ENCODE measurements at places on chromosomes 5 and 9.

GRCh38 chr9:98192503-98193335 lies at the start of gene CORO2A:
Gene CORO2A, minus strand, starts transcription at chr9:98192637. Its CDS starts 34,977 bp downstream, at chr9:98157660.
- peak; percentile 62 for DNase-seq

DNA sequence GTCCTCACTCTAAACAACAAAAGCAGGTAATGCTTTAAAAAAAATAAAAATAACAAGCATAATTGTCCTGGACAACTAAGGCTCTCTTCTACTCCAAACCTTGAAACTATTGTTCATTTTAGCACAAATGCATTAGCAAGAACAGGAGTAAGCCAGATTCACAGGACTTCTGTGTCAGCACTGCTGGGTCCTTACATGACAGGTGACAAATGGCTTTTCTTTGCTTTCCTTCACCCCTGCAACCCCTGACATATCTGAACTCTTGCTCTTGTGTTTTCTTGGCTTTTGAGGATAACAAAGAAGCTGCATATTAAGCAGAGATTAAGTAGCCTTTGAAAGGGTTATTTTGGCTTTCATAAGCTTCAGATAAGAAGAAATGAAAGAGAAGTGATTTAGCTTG lies 71.1 kb downstream of the ZNF474 start:
- no peak for DNase-seq

DNA sequence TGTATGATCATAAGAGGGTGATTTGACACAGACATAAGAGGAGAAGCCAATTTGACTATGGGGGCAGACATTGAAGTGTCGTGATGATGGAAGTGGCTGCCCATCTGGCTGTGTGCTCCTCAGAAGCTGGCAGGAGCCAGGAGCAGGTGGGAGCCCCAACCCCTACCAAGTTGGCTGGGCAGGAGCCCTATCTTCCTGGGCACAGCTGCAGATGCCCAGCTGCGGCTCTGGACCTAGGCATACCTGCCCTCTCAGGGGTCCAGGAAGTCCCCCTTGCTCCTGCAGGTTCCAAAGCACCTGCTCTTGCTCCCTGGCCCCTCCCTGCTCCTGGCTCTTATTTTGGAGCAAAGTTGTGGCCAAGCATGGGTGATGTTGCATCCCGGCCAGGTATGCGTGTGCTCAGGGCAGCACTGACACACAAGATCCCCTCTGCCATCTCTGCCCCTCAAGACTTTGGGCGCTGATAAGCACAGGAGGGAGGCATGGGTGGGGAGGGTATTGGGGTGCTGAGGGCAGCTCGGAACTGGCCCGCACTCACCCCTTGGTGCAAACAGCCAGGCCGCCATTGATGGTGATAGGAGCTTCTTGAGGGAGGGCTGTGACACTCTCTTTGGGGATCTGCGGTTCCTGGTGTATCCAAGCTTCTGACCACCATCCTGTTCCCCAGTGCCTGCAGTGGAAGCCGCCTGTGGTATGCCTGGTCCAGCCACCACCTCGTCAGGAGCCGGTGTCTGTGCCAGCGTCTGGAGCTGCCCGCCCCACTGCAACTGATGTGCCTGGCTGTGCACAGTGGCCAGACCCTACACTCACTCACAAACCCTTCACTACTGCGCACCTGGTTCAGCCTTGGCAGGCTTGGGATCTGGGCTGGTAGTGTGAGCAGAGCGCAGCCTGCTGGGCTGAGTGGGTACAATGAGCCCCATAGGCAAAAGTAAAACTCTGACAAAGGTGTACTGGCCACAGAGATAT lies 230.9 kb downstream of the CDH9 start:
- no peak for DNase-seq

GRCh38 chr9:127918183-127919107 lies 1.6 kb upstream of the ST6GALNAC4 start:
- no peak for DNase-seq

- DNase-seq = no peak
These were observed 60.4 kb downstream of the GHR start for GRCh38 chr5:42483472-42484154.

DNA sequence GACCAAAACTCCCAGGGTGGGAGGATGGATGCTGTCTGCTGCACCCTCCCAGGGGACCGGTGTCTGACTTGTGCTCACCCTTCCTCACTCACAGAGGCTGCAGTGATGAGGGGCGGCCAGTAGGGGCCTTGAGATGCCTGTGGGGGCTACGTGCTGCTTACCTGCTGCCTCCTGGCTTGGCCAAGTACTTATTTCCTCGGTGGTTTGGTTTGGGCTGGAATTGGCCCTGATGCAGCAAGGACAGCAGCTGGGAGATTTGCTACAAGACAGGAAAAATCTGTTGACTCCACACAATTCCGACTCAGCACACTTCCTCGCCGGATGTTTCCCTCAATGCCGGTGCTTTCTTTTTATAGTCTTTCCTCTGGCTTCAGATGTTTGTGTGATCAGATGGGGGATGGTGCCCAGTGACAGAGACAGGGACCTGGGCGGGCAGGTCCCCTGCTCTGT lies 6.6 kb downstream of the PCDH12 start:
- DNase-seq = no peak

DNA sequence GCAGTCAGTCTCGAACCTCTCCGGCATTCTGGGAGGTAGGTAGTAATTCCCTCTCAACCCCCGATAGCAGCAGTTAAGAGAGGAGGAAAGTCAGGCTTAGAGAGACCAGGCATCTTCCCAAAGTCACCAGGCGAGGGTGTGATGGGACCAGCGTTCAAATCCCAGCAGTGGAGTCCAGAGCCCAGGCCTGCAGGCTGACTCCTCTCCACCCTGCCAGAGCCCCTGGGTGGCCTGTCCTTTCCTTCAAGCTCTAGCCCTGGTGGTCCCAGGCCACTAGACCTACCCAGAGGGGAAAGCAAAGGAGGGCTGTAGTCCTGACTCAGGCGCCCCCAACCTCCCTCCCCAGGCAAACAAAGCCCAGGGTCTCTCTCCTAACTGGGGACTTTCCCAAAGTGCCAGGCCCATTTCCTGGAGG lies 4.2 kb upstream of the NR5A1 start:
- no peak for DNase-seq

GRCh38 chr5:83474161-83474796 lies 2.7 kb downstream of the VCAN start:
- no peak for DNase-seq

DNA sequence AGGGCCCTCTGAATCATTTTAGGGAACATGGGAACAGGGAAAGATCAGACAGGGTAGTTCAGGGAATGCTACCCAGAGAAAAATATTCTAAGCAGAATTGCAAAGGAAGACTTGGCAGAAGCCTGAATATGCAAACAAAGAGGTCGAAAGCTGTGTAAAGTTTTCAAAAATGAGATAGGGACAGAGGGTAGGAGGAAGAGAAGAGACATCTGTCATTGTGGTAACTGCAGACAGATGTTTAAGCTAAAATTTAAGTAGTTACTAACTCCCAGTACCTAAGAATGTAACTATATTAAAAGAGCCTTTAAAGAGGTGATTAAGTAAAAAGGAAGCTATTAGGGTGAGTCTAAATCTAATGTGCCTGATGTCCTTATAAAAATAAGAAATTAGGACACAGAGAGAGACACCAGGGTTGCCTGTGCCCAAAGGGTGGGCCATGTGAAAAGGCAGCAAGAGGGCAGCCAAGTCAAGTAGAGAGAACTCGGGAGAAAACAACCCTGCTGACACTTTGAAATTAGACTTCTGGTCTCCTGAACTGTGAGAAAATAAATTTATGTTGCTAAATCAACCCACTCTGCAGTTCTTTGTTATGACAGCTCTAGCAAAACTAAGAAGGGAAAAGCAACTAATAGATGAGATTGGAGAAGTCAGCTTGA lies 1647.4 kb upstream of the C9orf72 start:
- DNase-seq = no peak

DNA sequence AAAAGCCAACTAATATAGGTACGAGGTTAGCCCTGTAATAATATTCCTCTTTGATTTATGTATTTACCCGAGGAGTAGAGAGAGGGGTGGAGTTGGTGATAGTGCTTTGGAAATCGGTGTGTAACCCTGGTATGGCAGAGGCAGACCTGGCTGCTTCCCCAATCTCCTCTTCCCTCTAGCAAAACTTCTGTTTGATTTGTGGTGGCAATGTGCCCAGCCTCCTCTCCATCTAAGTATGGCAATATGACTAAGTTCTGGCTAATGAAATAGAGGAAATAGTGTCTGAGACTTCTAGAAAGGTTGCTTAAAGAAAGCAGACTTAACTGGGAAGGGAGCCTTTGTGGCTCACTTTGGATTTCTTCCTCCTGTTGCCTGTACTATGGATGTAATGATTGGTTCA lies 491.1 kb downstream of the ENC1 start:
- no peak for DNase-seq

- no peak for DNase-seq
These were observed 72.1 kb upstream of the HSPA9 start for GRCh38 chr5:138647261-138647788.

- DNase-seq = no peak
These were observed 157.5 kb downstream of the CHSY3 start for GRCh38 chr5:130061746-130062145.

GRCh38 chr5:128538250-128539037 lies 399 bp upstream of the FBN2 start:
- no peak for DNase-seq

DNA sequence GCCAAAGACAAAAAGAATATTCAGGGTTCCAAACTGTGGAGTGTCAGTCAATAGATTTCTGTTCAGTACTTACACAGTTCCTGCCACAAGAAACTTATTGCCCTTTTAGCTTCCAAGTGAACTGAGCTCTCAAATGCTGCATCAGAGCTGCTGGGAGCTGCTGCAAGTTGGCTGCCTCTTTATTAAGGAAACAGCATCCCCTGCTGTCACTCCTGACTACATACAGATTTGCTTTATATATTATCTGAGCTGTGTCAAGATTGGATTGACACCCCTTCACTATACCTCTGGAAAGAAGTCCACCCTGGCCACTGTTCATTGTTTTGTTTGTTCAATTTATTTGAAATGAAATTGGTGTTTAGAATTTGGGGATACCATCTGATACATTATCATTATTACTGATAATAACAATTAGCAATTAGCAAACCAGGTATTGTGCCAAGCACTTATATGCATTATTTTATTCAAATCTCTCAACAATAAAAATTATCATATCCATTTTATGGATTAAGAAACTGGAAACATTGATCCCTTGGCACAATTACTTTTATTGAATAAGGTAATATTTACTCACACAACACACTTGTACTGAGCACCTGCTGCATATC lies 16.4 kb upstream of the C5orf58 start:
- DNase-seq = no peak

- DNase-seq = no peak
These were observed 17.5 kb upstream of the SHB start for GRCh38 chr9:38086496-38086895.

- DNase-seq = no peak
These were observed 12.8 kb upstream of the SRP19 start for GRCh38 chr5:112848116-112848811.

- DNase-seq = no peak
These were observed 183.6 kb downstream of the GADD45G start for GRCh38 chr9:89788434-89788833.

Measured in stimulated activated CD4-positive, alpha-beta T cell treated with anti-CD3 and anti-CD28 coated beads, Interleukin-15, amount 100 ng/mL, for 48 hours (primary cell).